ENCODE measurements at places on chromosomes 6 and 20.
A peak's percentile ranks its signal among the peaks of the same experiment; 100 is the strongest.

DNA sequence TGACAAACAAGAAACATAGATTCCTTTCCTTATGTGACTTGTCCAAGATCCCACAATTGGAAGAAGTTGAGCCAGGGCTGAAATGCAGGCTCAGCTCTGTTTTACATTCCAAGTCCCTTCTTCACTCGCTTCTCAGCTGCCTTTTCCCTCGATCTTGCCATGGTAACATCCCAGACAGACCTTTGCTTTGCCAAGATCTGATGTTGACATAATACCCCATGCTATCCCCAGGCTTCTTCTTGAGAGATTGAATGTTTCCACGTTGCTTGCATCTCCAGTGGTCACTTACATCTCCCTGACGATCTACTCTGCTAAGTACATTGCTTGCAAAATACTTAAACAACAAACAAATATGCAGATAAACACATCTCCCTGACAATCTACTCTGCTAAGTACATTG, 63.5 kb downstream of the TBXT start:
- DNase-seq: peak; percentile 70

GRCh38 chr6:33978412-33979150, 167.3 kb downstream of the GRM4 start:
- no peak for DNase-seq

GRCh38 chr6:149888093-149888492, 9.8 kb downstream of the RAET1E start:
- DNase-seq: no peak

DNA sequence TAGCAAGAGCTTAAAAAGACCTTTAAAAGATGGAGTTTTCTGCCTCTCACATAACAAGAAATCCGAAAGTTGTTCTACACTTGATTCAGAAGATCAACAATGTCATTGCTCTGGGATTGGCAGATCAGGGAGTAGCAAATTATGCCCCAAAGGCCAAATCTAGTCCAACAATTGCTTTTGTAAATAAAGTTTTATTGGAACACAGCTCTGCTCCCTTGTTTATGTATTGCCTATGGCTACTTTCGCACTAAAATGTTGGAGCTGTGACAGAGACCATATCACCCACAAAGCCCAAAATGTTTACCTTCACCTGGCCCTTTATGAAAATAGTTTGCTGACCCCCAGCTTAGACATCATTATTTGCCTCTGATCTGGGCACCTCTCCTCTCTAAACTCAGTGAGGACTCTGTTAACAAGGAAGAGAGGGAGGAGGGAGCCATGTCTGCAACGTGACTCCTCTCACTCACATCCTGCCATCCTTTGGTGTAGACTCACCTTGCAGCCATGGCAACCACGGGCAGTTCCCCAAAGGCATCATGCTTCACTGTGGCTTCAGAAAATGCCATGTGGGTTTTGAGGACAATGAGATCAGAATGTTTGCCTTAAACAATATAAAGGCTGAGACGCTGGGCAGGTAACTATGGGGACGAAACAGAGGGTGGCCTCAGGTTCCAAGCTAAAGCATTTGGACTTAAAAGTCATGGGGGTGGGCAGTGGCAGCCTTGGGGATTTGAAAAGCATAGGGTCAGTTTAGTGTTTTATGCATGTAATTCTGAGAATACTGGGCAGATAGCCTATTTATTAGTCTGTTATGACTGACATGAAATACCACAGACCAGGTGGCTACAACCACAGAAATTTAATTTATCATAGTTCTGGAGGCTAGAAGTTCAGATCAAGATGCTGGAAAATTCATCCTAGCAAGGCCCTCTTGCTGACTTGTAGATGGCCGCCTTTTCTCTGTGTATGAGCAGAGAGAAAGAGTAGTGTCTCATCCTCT, 149.7 kb upstream of the TNFAIP3 start:
- DNase-seq: no peak

DNA sequence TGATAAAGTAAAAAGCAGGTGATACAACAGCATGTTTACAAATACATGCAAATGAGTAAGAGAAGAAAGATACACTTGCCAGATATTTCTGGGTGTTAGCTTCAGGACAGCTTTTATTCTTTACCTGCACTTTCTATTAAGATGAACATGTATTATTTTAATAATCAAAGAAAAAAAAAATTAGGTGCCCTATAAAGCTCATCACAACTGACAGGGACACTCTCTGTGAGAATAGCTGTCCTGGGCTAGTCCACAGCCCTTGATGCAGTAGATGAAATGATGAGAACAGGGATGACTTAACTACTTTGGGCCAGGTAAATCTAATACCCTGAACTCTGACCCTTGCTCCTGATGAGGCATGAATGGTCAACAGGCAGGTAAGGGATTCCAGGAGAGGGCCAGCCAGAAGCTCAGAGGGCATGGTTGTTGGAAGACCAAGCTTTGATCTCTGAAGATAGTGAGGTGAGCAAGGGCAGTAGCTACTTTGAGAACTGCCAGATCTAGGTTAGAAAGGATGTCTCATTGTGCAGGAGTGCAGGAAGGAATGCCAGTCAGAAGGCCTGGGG, 15.6 kb downstream of the NSFL1C start:
- no peak for DNase-seq

All from AG10803 (cell line).